Stimulated activated CD8-positive, alpha-beta memory T cell treated with anti-CD3 and anti-CD28 coated beads, Interleukin-7, amount 100 ng/mL, for 24 hours (primary cell): ENCODE measurements at places on chromosomes 6 and 20.

DNA sequence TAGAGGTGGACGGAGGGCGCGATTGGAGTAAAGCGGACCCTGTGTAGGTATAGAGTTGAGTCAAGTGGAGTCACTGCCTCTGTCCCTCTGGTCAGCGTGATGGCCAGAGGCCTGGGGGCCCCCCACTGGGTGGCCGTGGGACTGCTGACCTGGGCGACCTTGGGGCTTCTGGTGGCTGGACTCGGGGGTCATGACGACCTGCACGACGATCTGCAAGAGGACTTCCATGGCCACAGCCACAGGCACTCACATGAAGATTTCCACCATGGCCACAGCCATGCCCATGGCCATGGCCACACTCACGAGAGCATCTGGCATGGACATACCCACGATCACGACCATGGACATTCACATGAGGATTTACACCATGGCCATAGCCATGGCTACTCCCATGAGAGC is 479 bp downstream of the SLC39A7 start:
- no peak for DNase-seq

GRCh38 chr6:4902363-4902762 is 101.5 kb downstream of the RPP40 start:
- no peak for DNase-seq

- DNase-seq: no peak
These were observed 94.1 kb downstream of the LRRC1 start for GRCh38 chr6:53888931-53889330.

- no peak for DNase-seq
These were observed 17.9 kb upstream of the MOCS1 start for GRCh38 chr6:39952167-39952566.
